Stimulated activated naive CD8-positive, alpha-beta T cell treated with anti-CD3 and anti-CD28 coated beads, Interleukin-15, Interleukin-2, amounts not matched to agents 100 U/mL and 50 U/mL, for 24 hours (primary cell): ENCODE measurements at places on chromosomes 1 and 21.
A peak's percentile ranks its signal among the peaks of the same experiment; 100 is the strongest.

DNA sequence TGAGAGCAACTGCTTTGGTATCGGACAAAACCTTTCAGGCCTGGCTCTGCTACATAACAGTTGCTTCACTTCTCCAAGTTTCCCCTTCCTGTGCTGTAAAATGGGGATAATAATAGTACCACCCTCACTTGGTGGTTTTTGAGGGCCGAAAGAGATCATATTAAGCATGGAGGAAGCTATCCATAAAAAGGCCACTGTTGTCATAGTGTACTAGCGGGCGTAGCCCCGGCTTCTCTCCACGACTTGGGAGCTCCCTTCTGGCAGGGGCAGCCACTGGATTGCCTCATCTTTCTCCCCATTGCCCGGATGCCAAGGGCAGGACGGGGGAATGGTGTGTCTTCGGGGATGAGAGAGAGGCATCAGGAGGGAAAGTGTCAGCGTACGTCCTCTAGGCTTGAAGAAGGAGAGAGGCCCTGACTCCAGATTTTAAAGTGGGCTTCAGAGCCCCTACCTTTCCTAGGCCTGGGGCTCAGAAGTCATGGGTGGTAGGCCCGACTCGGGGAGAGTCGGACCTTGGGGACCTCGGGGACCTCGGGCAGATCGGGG lies 548 bp upstream of the MFSD2A start:
- DNase-seq = no peak

DNA sequence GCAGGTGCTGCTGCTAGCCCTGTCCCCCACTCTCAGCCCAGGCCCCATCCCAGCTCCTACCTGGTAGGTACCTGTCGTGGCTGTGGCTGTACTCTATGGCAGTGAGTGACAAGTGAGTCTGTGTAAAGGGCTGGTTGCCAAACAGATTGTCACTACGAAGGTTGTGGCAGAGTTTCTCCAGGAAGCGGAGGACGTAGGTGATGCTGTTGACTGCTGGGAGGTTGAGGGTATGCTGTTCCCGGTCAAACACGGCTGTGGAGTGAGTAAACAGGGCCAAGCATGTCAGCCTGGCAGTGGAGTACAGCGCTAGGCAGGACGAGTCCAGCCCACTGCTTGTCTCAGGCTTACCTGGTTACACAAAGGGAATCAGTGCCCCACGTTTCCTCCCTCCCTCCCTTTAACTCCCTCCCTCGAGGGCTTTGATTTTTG lies 24.8 kb upstream of the SLFNL1 start:
- no peak for DNase-seq

- no peak for DNase-seq
These were observed 17.3 kb downstream of the CSF1 start for GRCh38 chr1:109927911-109928321.

DNA sequence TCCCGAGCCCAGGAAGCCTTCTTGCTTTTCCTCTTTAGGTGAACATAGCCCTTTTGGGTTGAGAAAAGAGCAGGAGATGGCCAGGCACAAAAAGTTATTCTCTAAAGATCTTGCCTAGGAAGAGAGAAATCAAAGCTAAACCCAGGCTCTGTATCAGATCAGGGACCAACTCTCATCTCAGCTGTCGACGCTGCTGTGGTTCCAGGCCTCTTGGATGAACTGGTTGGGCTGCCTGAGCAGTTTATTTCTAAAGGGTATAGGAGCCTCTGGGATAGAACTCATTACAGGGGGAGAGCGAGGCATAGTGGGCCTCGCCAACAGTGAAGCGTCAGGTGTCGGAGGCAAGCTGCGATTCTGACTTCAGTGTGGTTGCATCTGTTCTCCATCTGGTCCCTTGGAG lies 82.6 kb upstream of the F3 start:
- DNase-seq = no peak

- DNase-seq = no peak
These were observed 37.6 kb upstream of the GALNT2 start for GRCh38 chr1:230029244-230029941.

- DNase-seq = no peak
These were observed 104.1 kb downstream of the DISP1 start for GRCh38 chr1:222918801-222919477.

GRCh38 chr1:54376430-54377039 lies 29.7 kb downstream of the SSBP3 start:
- no peak for DNase-seq

DNA sequence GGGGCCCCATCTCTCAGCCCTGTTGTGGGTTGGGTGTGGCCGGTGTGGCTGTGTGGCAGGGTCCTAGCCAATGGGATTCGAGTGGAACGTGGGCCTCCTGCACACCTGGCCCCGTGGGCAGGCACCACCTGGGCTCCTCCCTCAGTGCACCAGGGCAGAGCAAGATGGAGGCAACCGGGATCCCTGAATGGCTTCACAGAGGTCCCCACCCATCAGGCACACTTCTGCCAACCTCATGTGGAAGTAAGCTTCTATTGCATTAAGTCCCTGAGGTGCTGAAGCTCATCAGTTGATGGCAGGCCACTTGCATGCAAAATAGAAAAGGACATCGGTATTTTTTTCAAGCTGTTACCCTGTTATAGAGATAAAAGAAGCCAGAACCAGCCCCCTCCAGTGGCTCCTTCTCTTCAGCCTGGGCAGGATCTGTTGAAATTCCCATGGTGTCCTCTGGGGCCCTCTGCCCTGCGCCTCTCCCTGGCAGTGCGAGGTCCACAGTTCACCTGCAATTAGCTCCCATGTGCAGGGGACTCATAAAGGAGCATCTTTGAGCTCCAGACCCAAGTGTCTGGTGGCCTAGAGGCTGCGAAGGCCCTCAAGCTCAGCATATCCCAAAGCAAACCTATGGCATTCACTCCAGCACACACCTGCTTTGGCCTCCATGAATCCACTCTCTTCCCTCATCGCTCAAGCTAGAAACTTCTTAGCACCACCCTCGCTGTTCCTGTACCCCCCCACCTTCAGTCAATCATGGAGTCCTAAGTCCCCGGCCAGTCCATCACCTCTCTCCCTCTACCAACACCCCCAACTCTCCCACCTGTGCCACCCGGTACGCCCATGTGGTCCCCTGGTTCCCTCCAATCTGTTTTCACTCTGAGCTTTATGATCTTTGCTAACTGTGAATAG lies 2.1 kb upstream of the SLC45A1 start:
- DNase-seq = no peak

DNA sequence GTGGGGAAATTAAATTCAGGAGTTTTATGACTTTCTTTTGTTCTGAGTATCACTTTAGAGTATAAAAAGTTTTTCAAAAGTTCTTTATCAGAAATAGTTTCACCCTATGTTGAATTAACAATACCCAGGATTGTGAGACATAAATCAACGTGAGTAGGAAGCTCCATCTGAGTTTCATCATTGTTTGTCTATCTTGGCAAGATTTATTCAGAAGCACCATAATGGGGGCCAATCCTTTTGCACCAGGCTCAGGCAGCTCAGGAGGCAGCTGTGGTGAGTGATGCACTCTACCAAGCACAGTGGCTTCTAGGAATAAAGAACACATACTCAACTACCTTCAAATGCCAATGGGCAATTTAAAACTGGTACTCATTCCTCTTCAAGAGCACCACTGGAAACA lies 12.0 kb downstream of the CREG1 start:
- DNase-seq = no peak

GRCh38 chr1:172108161-172108893 lies 267.0 kb downstream of the DNM3 start:
- no peak for DNase-seq

- no peak for DNase-seq
These were observed 22.1 kb upstream of the PRDX6 start for GRCh38 chr1:173454966-173455524.

DNA sequence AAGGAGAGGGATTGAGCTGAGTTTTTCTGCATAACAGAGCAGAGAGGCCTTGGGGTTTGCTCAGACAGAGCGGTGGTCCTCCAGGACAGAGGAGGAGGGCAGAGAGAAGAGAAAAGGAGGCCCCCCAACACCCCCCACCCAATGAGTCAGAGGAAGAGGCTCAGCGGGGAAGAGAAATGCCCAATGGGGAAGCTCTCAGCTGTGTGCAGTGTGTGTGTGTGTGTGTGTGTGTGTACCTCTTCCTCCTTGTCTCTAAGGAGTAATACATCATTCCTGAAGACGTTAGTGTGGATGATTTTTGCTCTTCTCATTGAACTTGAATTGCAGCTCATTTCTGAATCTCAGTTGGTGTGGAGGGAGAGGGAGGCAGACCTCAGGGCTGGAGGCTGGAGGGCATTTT lies 8.7 kb downstream of the TMPRSS3 start:
- DNase-seq = no peak

DNA sequence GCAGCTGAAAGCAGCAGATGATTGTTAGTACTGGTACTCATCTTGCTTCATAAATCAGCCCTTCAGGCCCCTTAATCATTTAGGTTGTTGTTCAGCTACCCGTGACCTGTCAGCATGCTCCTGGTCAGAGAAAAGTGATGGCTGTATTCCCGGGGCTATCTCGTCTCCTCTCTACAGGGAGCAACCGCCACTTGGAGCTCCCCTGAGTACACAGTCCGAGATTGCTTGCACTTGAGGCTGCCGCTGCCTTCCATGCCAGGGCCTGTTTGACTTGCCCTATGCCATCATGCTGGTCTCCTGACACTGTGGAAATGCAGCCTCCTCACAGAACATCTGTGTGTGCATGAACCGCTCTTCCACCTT lies 97.5 kb downstream of the SPATA46 start:
- no peak for DNase-seq

- DNase-seq = no peak
These were observed 387.6 kb downstream of the CAMTA1 start for GRCh38 chr1:7172804-7173203.

- no peak for DNase-seq
These were observed 14.4 kb downstream of the CXADR start for GRCh38 chr21:17527240-17527639.

- no peak for DNase-seq
These were observed 11.1 kb downstream of the PYHIN1 start for GRCh38 chr1:158942490-158942889.

GRCh38 chr1:214135886-214136285 lies 145.1 kb upstream of the SMYD2 start:
- no peak for DNase-seq

DNA sequence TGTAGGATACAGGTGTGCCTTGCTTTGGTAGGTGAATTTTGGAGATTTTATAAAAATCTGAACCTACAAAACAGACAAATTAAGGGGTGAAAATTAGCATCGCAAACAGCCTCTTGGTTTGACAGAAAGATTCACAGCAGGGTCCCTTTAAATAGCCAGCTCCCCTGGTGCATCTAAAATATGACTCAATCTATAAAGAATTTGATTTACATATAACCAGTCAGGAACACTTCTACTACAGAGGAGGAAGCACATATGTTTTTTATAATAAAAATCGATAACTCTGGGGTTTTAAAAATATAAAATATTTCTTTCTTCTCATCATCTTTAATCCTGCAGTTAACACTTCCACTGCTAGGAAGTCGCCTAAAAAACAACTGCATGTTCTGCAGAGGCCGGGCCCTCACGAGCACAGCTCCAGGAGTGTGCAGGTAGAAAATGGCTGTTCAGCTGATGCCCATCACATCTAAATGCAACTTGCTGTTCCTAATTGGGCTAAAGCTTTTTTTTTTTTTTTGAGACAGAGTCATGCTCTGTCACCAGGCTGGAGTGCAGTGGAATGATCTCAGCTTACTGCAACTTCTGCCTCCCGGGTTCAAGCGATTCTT lies 203.4 kb downstream of the HS2ST1 start:
- no peak for DNase-seq

DNA sequence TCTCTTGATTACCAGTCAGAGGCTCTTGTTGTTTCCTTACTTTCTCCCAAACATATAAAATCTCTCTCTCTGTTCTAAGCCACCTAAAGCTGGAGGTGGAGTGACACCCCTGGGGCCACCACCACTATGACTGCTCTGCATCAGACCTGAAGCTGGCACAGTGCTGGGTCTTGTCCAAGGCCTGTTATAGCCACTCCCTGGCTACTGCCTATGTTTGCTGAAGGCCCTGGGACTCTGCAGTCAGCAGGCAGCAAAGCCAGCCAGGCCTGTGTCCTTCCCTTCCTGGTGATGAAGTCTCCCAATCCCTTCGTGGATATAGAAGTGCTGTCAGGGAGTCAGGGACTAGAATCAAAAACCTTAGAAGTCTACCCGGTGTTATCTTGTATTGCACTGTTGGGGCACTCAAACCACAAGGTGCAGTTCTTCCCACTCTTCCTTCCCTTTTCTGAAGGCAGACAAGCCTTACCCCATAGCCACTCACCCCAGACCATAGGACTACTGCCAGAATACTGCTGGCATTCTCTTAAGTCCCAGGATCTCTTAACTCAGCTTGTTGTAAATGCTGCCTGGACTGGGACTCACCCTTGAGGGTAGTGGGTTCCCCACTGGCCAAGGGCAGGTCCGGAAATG lies 103.1 kb downstream of the RPS6KC1 start:
- DNase-seq = no peak

DNA sequence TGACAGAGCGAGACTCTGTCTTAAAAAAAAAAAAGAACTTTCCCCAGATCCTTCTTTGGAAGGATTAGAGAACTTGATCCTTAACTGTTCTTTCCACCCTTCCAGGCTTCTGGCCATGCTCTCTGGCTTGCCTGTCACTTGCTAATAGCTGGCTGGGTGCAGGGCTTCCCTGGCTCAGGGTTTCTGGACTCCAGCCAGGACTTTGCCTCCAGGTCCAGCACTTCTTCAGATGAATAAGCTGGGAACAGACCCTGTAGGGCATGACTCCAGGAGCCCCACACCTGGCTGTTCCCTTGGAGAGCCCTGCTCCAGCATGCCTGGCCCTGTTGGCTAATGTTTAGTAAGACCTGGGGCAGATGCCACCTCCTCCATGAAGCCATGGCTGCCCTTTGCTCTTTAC lies 3.3 kb upstream of the NT5C1A start:
- DNase-seq = no peak

GRCh38 chr1:158101927-158102326 lies 78.8 kb upstream of the CD1D start:
- no peak for DNase-seq

- DNase-seq = peak; percentile 66
These were observed 105.3 kb upstream of the SERBP1 start for GRCh38 chr1:67535474-67535873.

DNA sequence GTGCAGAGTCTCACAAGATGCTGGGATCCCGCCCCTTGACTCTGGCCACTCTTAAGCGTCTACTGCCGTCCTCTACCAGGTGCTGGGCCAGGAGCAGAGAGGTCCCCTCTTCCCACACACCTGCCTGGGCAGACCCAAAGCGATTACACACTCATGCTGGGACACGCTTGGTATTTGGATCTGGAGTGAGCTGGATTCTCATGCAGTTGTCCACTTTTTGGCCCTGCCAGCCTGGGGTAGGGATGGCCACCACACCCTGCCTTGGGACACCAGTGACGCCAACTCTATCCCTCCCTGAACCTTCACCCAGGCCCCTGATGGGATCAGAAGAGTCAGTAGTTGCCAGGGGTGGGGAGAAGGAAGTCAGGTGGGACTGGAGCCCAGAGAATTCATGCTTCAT lies 28.6 kb downstream of the ITPKB start:
- DNase-seq = no peak

GRCh38 chr1:40270152-40270834 lies 12.3 kb downstream of the ZMPSTE24 start:
- DNase-seq = no peak

- no peak for DNase-seq
These were observed 6.3 kb downstream of the C1orf53 start for GRCh38 chr1:197908716-197909220.
